ENCODE measurements at places on chromosomes 2 and 18. TPM values are rescaled to one million over a fixed set of nuclear protein-coding genes. Genes with fewer than 3 reads are reported as not detected.

Gene CAPN14
- 0.25 TPM for total RNA-seq

GRCh38 chr2:158497486-158497885 lies 40.7 kb downstream of the PKP4 start:
- H3K27me3 ChIP-seq: peaks cover 1% of the 10 kb centered on the region
- peaks cover 31% of the 10 kb centered on the region for H3K4me1 ChIP-seq
- no peaks in the 10 kb centered on the region for H3K36me3 ChIP-seq
- H3K27ac ChIP-seq: no peak overlapping the region
- DNase-seq: no peak

- H3K36me3 ChIP-seq: peaks cover 17% of the 10 kb centered on the region
- peaks cover 13% of the 10 kb centered on the region for H3K4me1 ChIP-seq
- H3K27me3 ChIP-seq: no peaks in the 10 kb centered on the region
- DNase-seq: peak; percentile 17
- peak overlapping the region; percentile 47 for H3K4me3 ChIP-seq
- H3K27ac ChIP-seq: peak overlapping the region; percentile 91
Observed at GRCh38 chr2:86747711-86748639, 27.9 kb downstream of the RMND5A start.

Gene SOX11
- total RNA-seq: 576 TPM

- H3K4me3 ChIP-seq: no peak overlapping the region
- no peak for DNase-seq
- peaks cover 6% of the 10 kb centered on the region for H3K4me1 ChIP-seq
- peaks cover 3% of the 10 kb centered on the region for H3K27me3 ChIP-seq
Observed at GRCh38 chr2:37201766-37202165, 5.5 kb downstream of the CEBPZOS start.

DNA sequence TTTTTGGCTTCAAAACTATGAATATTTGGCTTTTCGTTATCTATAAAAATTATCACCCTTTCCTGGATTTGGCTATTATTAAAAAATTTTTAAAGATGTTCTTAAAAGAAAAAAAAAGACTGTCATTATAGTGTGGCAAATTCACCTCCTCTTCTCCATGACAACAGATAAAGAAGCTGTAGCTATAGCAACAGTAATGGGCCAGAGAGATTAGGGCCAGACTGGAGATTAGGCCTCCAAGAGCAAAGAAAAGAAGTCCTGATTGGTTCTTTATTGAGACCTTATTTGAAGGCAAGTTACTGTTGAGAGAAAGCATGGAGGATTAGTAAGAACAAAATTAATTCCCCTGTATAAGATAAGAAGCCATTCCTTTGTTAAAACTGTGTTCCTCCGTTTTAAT lies 812.5 kb downstream of the DCC start:
- no peak overlapping the region for H3K4me3 ChIP-seq
- DNase-seq: no peak
- H3K27ac ChIP-seq: no peak overlapping the region
- peaks cover 5% of the 10 kb centered on the region for H3K27me3 ChIP-seq
- no peaks in the 10 kb centered on the region for H3K36me3 ChIP-seq

Gene AMER3
- 20.6 TPM for total RNA-seq

- peaks cover 20% of the 10 kb centered on the region for H3K4me1 ChIP-seq
- H3K36me3 ChIP-seq: no peaks in the 10 kb centered on the region
- peak; percentile 67 for DNase-seq
- H3K27ac ChIP-seq: peak overlapping the region; percentile 38
- peaks cover 37% of the 10 kb centered on the region for H3K27me3 ChIP-seq
- peak overlapping the region; percentile 81 for H3K4me3 ChIP-seq
Observed at GRCh38 chr2:174340400-174341292, 5.9 kb downstream of the SP9 start.

Gene GLI2
- total RNA-seq: 3.9 TPM

DNA sequence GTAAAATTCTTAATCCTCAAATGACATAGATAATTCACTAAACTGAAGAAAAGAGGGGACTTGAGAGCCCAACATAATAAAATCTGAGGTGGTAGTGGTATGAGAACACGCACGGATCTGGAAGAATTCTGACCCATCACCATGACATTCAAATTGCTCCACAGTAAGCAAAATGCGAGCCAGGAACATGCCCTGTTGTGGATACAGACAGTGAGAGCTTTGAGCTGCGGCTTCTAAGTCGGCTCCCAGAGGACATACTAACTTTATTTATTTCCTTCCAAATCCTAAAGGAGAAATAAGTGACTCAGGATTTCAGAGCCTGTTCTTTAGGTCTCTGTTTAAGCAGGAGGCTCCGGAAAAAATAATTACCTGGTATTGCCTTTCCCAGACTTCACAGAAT lies 143.4 kb upstream of the SMAD7 start:
- no peak for DNase-seq
- H3K4me3 ChIP-seq: no peak overlapping the region
- H3K36me3 ChIP-seq: peaks cover 3% of the 10 kb centered on the region
- H3K27ac ChIP-seq: no peak overlapping the region
- H3K4me1 ChIP-seq: peaks cover 2% of the 10 kb centered on the region

Gene ACKR3
- total RNA-seq: 1.2 TPM

Gene DLGAP1
- total RNA-seq: 13.6 TPM

DNA sequence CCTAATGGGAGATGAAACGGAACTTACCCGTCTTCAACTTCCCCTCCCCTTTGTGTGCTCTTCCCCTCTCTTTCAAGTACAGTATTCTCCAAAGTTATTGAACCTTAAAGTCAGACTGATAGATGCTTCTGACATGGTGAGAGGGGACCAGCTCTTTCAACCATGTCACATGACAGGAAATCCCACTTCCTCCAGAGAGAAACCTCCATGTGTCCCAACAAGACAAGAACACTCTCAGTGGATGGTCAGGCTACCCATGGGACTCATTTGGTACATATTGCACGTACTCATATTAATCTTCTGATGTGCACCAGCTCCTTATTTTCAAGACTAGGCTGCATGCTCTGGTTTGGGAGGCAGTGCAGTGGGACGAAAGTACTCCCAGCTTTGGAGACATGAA lies 44.6 kb upstream of the REG3G start:
- no peak overlapping the region for H3K4me3 ChIP-seq
- peaks cover 2% of the 10 kb centered on the region for H3K27me3 ChIP-seq
- DNase-seq: no peak
- no peak overlapping the region for H3K27ac ChIP-seq

Gene ARHGAP15
- total RNA-seq: not detected

DNA sequence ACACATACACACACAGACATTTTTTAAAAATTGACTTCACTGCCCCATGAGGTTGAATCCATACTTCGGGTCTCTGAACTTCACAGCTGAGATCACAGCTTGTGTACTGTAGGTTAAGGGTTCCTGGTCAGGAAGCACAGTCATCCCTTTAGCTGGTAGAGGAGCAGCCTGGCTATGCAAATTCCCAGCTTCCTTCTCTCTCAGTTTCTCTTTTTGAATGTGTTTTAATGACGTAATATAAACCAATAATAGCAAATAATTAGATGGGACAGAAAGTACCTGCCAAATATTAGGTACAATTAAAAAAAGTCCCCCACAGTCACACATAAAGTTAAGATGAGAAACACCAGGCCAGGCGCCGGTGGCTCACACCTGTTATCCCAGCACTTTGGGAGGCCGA lies 178.7 kb downstream of the ZNF385B start:
- no peak overlapping the region for H3K4me3 ChIP-seq
- H3K27ac ChIP-seq: no peak overlapping the region
- no peaks in the 10 kb centered on the region for H3K27me3 ChIP-seq
- H3K36me3 ChIP-seq: no peaks in the 10 kb centered on the region

- DNase-seq: no peak
- no peaks in the 10 kb centered on the region for H3K27me3 ChIP-seq
- H3K27ac ChIP-seq: no peak overlapping the region
- H3K36me3 ChIP-seq: peaks cover 20% of the 10 kb centered on the region
- no peak overlapping the region for H3K4me3 ChIP-seq
Observed at GRCh38 chr18:76953156-76953555, 130.8 kb downstream of the ZNF236 start.

Gene HAAO
- not detected for total RNA-seq

Gene MYO3B
- 0.22 TPM for total RNA-seq

All from glutamatergic neuron (in vitro differentiated cells).